ENCODE measurements at places on chromosomes 13 and 19.

- DNase-seq = no peak
Measured at GRCh38 chr13:44368599-44369368, 4.8 kb upstream of the SERP2 start.

DNA sequence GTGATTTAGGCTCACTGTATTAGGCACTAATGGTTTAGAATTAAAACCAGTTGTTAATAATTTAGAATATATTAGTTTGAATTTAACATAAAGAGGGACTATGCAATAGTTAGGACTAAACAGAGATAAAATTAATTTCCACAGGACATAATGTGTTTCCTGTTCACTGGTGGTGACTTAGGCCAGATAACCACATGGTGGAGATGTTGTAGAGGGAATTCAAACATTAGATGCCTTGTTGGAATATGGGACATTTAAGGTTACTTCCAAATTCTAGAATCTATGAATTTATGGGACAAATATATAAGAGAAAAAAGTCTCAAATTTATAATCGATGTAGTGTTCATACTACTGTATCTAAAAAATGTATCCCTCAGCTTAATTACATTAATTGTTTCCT lies 615.5 kb upstream of the KLHL1 start:
- no peak for DNase-seq

DNA sequence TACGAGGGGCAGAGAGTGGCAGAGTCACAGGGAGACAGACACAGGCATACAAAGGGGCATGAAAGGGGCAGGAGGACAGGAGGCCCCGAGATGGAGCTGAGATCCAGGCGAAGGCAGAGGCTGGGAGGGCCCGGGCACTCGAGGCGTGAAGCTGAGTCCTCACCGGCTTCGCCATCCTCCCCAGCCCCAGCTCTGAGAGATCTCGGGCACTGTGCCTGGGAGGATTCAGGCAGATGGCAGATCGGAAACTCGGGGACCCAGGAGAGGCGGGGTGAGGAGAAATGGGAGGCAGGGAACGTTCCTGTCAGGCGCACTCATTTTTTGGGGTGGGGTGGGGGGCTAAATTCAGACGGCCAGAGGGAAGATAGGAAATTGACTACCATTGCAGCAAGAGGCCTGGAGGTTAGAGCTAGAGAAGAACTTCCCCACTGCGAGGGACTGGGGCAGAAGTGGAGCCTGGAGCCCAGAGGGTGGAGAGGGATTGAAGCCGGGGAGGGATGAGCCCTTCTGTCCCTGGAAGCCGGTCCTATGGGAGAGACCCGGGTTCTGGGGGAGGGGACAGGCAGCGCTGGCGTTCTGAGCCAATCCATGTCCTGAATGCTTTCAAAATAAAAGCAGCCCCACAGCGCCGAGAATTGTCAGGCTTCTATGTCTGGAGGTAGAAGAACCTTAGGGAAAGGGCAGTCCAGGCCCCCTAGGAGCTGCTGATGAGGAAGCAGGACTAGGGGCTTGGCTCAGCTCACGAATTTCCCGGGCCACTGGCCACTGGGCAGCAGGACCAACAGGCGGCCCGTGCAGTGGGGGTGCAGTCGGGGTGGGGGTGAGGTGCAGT lies 12.6 kb downstream of the LRRC4B start:
- DNase-seq = no peak

DNA sequence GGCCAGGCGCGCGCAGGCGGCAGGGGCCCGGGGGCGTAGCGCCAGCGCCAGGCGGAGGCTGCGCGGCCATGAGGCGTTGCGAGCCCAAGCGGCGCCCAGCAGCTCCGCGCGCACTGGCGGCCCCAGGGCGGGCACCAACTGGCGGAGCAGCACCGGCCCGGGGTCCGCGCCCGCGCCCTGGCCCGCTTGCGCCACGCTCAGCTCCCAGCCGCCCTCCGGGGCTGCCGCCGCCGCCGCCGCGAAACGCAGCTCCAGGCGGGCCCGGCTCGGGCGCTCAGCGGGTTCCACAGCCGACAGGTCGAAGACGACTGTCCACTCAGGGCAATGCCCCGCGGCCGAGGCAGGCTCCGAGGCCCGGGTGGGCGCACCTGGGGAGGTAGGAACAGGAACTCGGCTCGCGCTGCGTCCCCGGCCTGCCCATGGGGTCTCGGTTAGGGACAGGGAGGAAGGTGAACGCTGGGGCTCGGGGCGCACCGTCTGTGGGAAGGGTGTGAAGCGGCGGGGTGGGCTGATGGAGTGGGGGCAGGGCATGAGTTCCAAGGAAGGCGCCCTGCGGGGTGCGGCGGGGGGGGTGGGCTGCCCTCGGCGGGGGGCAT lies 26.8 kb downstream of the CERS1 start:
- no peak for DNase-seq

GRCh38 chr19:16846901-16847300 lies 17.7 kb downstream of the SIN3B start:
- DNase-seq = no peak

- DNase-seq = no peak
Measured at GRCh38 chr13:109933476-109933875, 147.1 kb upstream of the IRS2 start.

GRCh38 chr19:55488986-55489710 lies 912 bp downstream of the SSC5D start:
- DNase-seq = no peak

DNA sequence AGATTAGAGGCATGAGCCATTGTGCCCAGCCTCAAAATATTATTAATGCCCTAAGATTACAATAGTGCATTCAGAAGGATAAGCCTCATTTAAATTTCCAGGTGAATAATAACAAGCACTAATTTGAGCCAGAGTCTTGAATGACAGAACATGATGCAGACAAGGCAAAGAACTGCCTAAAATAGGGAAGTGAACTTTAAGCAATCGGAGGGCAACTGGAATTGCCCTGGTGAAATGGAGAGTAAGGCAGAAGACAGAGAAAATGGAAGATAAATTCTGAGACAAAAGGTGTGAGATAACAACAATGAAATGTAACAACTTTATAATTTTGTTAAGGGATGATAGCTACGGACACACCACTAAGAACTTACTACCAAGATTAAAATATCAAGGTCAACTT lies 199.9 kb downstream of the DIAPH3 start:
- DNase-seq = no peak

- no peak for DNase-seq
Measured at GRCh38 chr13:38602266-38602665, 84.6 kb upstream of the FREM2 start.

DNA sequence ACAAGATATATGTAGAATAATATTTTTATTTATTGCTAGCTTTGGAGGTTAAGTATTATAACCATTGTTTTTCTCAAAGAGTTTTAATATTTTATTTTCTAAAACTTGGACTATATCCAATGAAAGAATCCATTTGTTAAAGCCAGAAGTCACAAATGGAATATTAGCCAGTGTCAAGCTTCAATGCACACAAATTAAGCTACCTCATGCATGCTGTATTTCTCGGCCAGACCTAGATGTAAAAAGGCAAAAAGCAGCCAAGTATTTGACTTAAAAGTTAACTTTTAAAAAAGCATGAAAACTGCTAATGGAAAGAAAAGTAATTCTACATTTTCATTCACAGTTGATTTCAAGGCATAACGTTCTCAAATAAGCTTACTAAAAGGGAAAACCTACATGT lies 160.0 kb upstream of the ATXN8OS start:
- DNase-seq = no peak

DNA sequence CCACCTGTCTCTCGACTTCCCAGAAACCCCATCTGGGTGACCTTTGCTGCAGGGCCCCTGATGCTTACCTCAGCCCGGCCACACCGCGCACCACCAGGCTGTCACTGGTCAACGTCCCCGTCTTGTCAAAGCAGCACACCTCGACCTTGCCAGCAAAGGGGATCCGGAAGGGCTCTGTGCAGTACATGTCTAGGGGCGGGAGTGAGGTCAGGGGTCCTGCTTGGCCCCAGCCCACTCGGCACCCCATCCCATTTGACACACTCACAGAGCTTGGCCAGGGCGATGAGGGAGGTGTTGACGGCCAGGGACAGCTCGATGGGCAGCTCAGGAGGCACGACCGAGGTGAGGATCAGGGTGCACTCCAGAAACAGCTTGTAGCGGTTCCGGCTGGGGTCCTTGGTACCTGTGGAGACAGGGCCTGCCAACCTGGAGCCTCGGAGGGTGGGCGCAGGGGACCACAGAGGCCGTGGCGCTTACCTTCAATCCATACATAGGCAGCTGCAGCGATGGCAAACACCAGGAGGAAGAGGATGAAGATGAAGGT lies 8.4 kb downstream of the ATP13A1 start:
- no peak for DNase-seq

DNA sequence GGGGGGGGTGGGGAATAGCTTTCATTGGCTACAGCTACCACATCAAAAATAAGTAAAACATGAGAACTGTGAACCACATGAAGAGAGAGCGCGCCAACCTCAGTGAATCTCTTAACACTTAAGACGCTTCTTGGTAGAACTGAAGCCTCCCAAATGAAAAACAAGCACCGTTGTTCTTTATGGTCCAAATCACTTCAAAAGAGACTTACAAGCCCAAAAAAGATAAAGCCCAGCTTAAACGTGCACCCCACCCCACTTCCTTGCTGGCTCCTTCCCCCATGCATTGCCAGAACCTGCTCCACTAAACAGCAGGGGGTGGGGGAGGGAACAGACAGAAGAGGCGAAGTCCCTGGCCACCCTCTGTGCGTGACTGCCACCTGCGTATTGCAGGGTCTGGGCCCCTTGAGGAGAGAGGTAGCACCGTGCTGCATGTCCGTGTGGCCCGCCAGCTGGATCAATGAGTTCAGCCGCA lies 479.1 kb downstream of the FOXO1 start:
- peak; percentile 54 for DNase-seq

DNA sequence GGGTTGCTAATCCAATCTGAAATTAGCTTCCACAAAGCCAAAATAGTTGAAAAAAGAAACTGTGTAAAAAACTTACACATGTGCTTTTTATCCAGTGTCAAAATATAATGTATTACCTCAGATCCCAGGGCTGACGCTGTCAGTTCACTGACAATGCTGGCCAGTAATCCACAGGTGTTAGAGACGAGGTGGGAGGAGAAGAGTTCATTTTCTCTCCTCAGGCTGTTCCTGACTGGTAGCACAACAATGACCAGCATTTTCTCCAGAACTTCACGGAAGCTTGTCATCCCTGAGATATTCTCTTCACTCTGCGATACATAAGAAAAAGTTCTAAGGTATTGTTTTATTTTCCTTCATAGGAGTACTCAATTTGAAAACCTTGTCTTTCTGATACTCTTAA lies 146.9 kb downstream of the MYCBP2 start:
- no peak for DNase-seq

- peak; percentile 81 for DNase-seq
Measured at GRCh38 chr13:74135326-74136083, 1.3 kb upstream of the KLF12 start.

DNA sequence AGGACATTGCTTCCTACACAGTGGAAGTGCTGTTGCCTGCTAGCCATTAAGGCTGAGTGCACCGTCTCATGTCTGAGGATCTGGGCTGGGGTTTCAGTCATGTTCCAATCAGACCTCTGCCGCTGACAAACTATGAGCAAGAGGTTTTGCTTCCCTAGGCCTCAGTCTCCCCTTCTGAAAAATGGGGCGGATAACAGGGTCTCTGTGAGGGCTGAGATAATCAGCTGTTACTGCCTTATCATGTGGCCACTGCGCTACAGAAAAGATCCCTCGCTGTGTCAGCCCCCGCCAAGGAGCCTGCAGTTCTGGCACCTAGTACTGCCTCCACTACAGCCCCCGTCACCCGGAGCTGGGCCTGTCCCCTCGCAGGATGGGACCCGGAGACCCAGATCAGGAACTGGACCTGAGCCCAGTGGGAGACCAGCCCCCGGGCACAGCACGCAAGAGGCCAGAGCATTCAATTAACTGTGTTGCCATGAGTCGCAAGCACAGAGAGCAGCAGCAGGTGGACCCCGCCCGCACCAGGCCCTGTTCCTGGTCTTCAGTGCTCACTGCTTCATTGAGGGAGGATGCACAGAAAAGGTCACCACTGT lies 3.0 kb upstream of the PNKP start:
- no peak for DNase-seq

DNA sequence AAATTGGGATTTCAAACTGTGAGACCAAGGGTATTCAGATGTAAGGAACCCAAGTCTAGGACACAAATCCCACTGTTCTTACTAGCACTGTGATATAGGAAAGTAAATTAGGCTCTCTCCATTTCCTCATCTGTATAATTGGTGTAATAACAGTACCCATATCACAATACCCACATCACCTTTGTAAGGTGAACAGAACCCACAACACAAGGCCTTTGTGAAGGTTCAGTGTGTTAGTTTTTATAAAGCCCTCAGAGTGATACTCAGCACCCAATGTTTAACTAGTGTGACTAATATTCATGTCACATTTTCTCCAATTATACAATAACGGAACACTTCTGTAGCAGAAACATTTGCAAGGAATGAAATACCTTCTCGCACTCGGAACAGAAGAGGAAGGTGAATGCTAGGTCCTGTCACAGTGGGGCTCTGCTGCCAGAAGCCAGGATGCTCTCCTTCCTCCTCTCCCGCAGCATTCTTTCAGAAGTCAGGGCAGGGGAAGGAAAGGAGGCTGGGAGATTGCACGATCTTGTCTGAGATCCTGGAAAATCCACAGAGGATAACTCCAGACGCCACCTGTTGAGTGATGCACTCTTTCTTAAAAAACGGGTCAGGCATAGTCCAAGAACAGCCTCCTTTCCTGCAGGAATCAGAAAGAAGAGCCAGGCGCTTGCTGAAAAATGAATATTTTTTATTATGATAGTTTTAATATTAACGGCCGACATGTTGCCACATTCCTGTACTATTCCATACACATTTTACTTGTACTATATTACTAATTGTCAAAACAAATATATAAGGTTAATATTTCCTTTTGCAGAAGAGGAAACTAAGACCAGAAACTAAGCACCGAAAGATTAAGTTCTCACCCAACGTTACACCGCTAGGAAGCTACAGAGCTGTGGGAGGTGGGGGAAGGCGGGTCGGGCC lies 762 bp downstream of the ZNF45 start:
- no peak for DNase-seq

- no peak for DNase-seq
Measured at GRCh38 chr13:44334751-44335150, 38.9 kb upstream of the SERP2 start.

DNA sequence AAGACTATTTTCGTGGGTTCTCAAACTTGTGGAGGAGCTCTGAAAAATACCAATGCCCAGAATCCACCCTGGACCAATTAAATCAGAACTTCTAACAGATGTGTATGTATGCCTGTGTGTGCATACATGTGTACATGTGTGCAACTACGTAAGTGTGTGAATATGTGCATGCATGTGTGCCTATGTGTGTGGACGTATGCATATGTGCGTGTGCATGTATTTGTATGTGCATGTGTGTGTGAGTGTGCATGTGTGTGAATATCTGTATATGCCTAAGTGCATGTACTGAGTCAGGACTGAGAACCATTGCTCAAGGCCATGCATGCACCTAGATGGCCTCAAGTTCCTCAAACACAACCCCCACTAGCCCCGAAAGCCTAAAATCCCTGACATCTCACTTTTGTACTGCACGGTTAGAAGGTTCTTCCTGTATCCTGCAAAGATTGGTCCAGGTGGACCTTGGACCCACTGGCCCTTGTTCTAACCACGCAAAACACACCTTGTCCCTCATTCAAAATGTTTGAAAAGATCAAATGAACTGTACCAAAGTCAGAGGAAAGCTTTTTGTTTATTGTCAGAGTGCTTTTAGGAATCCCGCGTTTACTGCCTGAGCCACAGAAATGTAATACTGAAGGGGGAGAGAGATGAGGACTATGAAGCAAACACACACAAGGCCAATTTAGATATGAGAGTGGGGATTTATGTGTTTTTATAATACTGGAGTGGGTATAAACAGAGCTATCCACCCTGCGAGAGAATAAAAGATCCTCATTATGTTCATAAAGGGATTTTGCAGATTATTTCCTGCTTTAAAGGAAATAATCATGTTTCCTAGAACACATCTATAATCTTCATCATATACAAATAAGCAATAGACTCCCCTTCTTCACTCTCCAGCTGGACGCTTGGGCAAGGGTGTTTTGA lies 39.1 kb downstream of the LATS2 start:
- no peak for DNase-seq

Data from activated naive CD8-positive, alpha-beta T cell treated with anti-CD3 and anti-CD28 coated beads for 36 hours (primary cell).